ENCODE measurements at places on chromosomes 12 and 14. TPM values are rescaled to one million over a fixed set of nuclear protein-coding genes. Genes with fewer than 3 reads are reported as not detected.

GRCh38 chr12:33006106-33006505 lies 109.5 kb upstream of the PKP2 start:
- no peak for DNase-seq

- no peak for DNase-seq
Observed at GRCh38 chr12:131090274-131091210, 136.8 kb downstream of the ADGRD1 start.

- DNase-seq = no peak
Observed at GRCh38 chr12:29216797-29217575, 67.9 kb downstream of the FAR2 start.

GRCh38 chr14:85027681-85028370 lies 502.1 kb upstream of the FLRT2 start:
- no peak for DNase-seq

DNA sequence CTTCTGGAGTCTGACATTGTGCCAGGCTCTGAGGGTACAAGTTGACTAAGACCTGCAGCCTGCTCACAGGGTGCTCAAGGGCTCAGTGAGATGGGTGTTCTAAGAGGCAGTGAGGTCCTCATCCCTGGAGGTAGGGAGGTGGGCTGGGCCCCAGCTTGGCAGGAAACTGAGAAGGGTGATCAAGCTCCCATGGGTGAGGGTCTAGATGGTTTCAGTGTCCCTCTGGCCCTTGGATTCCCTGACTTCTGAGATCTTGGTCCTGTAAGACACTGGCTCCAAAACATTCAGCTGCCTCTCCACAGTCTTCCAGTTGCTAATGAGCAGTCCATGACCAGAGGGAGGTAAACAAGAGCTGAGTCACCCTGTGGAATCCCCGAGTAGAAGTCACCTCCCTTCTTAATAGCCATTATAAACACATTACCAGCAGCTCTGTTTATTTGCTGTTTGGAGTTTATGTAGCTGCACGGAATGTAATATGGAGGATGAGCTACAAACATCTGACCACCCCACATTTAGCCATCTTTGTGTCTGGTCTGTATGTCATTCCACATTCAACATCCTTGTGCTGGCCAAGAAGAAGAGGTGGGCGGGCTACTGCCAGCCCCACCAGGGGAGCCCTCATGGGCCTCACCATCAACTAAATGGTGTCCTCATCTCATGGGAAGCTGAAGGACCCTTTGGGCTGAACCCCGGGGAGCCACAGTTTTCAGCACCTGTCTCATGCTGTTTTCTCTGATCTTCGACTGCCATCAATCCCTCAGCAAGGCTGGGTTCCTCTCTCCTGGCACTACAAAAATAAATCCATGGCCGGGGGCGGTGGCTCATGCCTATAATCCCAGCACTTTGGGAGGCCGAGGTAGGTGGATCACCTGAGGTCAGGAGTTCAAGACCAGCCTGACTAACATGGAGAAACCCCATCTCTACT lies 37.2 kb upstream of the BDKRB2 start:
- no peak for DNase-seq

The EGLN3 gene
- 2.8 TPM for total RNA-seq

- no peak for DNase-seq
Observed at GRCh38 chr12:14893506-14894250, 8.0 kb upstream of the MGP start.

DNA sequence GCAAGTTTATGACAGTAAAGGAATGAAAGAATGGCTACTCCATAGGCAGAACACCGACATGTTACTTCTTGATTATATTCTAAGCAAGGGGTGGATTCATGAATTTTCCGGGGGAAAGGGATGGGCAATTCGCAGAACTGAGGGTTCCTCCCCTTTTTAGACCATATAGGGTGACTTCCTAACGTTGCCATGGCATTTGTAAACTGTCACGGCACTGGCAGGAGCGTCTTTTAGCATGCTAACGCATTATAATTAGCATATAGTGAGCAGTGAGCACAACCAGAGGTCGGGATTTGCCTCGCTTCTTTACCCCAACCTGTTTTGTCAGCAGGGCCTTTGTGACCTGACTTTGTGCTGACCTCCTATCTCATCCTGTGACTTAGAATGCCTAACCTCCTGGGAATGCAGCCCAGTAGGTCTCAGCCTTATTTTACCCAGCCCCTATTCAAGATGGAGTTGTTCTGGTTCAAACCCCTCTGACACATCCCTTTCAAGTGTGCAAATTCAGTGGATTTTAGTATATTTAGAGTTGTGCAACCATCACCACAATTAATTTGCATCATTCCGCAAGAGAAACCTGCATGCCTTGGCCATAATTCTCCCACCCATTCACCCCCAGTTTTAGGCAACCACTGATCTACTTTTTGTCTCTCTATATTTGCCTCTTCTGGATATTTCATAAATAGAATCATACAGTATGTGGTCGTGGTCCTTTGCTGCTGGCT lies 27.4 kb downstream of the PALS1 start:
- no peak for DNase-seq

GRCh38 chr12:48512855-48513254 lies 12.6 kb upstream of the OR8S1 start:
- no peak for DNase-seq

DNA sequence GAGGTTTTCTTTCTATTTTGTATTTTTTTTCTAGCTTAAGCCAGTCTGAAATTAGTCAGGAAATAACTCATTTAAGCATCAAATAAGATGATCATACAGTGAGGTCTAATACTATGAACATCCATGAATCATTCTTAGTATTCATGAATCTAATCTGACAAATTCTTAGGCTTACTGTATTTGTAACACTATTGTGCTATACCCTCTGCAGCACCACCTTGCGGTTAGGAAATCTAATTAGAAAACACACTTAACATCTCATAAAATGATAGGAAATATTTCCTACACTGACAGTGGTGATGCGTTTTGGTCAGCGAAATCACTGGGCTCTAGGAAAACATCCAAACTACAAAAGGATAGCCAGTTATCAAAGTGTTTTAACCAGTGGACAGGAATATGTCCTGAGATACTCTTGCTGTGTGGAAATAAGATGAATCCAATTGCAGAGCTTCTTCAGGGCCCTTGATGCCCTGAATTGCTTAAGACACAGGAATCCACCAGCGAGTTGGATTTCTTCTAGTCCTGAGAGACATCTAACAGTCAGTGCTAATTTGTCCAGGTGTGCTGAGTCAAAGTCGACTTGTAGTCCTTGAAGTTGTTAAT lies 109.3 kb upstream of the MYF6 start:
- no peak for DNase-seq

- DNase-seq = no peak
Observed at GRCh38 chr12:106982229-106982628, 4.7 kb downstream of the MTERF2 start.

DNA sequence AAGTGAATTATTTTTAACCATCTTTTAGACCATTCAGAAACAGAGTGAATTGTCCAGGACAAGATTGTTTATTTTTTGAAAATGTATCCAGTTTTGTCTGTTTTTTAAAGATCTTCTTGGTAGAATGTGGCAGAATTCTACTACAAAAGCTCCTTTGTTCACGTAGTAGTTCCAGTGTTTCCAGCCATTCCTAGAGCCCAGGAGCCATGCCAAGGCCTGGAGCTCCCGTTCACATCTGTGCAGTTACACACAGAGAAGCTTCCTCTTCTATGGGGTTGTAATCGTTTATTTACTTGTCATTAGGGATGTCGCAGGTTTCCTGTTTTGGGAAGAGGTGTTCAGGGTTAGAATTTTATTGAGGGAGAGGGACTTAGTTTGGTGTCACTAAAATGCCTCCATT lies 409.8 kb downstream of the NPAS3 start:
- DNase-seq = no peak

DNA sequence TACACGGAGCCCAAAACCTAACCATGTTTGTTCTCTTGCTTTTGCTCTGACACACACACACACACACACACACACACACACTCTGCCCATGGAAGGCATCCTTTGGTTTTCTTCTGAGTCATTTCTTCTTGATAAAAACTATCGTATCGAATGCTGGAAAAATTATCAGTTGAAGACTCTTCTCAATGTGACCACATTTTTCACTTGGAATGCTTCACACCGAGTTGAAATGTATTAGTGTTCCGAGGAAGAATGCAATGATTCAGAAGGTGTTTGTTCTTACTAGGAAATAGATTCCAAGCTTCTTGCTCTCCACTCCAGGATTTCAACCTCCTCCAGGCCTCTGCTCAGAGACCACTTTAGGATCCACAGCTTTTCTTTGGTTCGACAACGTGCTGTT lies 226.3 kb downstream of the MON2 start:
- no peak for DNase-seq

The SERPINA9 gene
- total RNA-seq = not detected

DNA sequence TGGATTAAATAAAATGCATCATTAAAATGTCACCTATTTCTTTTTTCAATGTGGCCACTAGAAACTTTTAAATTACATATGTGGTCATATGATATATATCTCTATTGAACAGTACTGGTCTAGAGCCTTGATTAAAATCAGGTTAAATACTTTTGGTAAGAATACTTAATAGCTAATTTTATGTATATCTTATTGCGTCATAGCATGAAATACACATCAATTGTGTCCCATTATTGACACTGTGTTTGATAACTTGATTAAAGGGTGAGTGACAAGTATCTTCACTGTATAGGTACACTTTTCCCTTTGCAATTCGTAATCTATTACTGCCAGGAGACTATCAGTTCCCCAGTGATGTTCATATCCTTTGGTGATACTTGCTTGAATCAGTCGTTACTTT lies 4.4 kb upstream of the HELB start:
- no peak for DNase-seq

- no peak for DNase-seq
Observed at GRCh38 chr14:62125793-62126192, 363.6 kb downstream of the SNAPC1 start.

- DNase-seq = no peak
Observed at GRCh38 chr12:30201301-30202160, 417.8 kb upstream of the TMTC1 start.

DNA sequence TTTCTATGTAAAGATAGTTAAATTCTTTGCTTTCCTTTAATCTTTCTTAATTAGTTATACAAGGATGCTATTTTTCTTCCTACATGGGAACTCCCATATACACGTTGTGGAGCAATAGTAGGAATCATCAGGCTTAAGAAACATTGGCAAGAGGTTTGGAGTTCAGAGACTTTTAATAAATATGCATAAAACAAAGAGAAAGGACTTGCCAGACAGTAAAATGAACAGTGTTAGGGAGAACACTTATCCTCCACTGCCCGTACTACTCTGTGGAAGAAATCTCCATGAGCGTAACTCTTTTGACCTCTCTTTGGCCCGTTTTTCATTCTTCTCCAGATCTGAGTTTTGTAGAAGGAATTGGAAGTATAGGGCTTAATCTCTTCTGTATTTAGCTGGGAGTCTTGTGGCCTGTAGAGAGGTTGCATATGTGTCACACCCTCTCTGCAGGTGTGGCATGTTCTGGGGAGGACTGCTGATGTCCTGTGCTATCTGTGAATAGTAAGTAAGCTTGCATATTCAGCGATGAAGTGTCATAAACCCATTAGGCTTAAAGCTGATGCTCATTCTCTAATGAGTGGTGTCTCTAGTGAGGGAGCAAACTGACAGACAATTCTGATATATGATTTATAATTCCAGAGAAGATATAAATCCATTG lies 455.4 kb upstream of the FAR2 start:
- no peak for DNase-seq

- DNase-seq = no peak
Observed at GRCh38 chr14:63452796-63453195, 90.4 kb downstream of the PPP2R5E start.

The BMP4 gene
- 0.27 TPM for total RNA-seq

GRCh38 chr14:51865953-51866747 lies 5.7 kb downstream of the GNG2 start:
- peak; percentile 19 for DNase-seq

The PLD4 gene
- 0.08 TPM for total RNA-seq

The MSRB3 gene
- 0.24 TPM for total RNA-seq

The YY1 gene
- 90.1 TPM for total RNA-seq

DNA sequence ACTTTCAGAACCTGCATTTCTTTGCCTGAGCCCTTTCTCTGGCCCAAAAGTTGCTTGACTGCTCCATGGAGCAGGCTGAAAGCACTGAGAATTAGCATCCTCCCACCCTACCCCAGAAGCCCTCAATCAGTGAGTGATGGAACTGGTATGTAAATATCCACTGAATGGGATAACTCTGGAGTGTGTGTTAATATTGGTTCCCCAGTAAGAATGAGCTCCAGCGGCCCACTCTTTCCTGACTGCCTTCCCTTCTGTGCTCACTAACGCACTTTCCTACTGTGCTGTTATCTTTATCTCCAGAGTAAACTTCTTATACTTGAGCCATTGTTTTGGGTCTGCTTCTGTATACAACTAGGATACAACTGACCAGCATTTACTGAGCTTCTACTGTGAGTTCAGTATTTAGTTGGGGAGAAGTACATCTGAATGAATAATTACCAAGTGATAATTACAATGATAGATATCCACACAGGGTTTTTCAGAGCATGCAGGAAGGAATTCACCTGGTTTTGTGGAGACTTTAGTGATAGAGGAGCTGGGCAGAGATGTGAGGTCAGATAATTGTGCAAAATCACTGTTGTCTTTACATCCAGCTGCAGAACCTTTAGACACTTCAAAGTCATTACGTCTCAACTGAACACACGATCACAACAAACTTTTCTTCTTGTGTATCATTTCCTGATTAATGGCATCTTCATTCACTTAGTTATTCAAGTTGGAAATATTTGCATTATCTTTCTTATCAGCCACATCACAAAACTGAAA lies 149.2 kb upstream of the BTG1 start:
- no peak for DNase-seq

- DNase-seq = no peak
Observed at GRCh38 chr12:99147130-99147529, 500.4 kb upstream of the GARIN6 start.

The CBLN3 gene
- 3.1 TPM for total RNA-seq

The IGF1 gene
- total RNA-seq = 0.51 TPM

The CACNA2D4 gene
- 3.4 TPM for total RNA-seq

The CCDC177 gene
- 0.05 TPM for total RNA-seq

GRCh38 chr12:42990387-42990786 lies 400.8 kb upstream of the PRICKLE1 start:
- no peak for DNase-seq

The KRT79 gene
- 0.16 TPM for total RNA-seq

The IQSEC3 gene
- total RNA-seq = 0.82 TPM

GRCh38 chr12:86275356-86275755 lies 19.2 kb upstream of the MGAT4C start:
- no peak for DNase-seq

The RAB15 gene
- 3.5 TPM for total RNA-seq

GRCh38 chr14:95365401-95365800 lies 45.7 kb upstream of the CLMN start:
- DNase-seq = no peak

DNA sequence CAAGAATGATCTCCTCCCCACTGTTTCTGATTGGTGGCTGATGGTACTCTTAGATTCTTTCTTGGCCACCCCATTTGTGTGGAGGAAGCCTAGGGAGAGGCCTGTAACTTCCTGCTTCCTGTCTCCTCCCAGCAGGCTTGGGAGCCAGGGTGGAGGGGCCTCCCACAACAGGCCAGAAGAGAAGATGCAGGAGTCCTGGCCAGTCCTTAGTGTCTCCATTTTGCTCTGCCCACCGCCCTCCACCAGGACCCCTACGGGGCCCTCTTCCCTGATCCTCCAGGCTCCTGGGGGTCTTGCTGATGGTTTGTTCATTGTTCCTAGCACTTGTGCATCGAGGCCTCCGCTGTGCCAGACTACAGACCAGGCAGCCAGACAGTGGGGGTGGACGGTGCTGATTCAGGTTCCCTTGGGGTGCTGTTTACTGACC lies 6.8 kb downstream of the TSPAN9 start:
- no peak for DNase-seq

The SOAT2 gene
- total RNA-seq = 0.32 TPM

All from activated T-cell treated with anti-CD3 and anti-CD28 coated beads, Interleukin-2, amount 50 U/mL, for 4 hours (primary cell).